ENCODE measurements at places on chromosomes 4 and X.
A peak's percentile ranks its signal among the peaks of the same experiment; 100 is the strongest.

GRCh38 chrX:136549226-136549625 is 17.2 kb downstream of the VGLL1 start:
- DNase-seq = no peak

DNA sequence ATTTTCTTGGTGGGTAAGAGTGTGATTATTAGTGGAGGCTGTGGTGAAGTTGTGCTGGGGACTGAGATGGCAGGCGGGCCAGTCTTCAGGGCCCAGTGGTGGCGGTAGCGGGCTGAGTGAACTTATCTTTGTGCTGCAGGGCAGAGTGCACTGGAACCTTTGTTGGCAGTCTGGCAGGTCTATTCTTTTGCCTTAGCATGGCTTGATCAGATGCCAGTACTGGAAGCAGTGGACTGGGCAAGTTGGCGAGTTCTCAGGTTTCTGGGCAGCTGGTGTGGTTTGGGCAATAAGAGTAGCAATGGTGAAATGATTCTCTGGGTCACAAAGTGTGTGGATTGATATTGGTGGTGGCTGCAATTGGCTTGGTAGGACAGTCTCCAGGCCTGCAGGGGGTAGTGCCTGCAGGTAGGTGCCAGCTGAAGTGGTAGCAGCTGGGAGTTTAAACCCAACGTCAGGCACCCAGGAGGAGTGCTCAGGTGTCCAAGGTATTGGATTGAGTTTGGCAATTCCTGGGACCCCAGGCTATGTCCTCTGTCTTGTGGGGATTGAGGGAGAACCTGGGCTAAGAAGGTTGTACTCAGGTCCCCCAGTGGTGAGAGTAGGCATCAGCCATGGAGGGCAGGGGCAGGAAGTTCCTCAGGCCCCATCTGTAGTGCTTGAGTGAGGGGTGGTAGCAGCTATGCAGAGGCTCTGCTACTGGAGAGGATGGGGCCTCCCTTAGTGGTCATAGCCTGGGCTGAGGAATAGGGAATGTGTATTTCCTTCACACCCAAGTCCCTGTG is 34.9 kb upstream of the SLC25A14 start:
- no peak for DNase-seq

- no peak for DNase-seq
These were observed 22.9 kb downstream of the SHROOM3 start for GRCh38 chr4:76457885-76458284.

GRCh38 chr4:56048383-56048701 is 99.6 kb downstream of the CEP135 start:
- no peak for DNase-seq

GRCh38 chr4:2535376-2536192 is 863 bp upstream of the FAM193A start:
- DNase-seq = peak; percentile 55

DNA sequence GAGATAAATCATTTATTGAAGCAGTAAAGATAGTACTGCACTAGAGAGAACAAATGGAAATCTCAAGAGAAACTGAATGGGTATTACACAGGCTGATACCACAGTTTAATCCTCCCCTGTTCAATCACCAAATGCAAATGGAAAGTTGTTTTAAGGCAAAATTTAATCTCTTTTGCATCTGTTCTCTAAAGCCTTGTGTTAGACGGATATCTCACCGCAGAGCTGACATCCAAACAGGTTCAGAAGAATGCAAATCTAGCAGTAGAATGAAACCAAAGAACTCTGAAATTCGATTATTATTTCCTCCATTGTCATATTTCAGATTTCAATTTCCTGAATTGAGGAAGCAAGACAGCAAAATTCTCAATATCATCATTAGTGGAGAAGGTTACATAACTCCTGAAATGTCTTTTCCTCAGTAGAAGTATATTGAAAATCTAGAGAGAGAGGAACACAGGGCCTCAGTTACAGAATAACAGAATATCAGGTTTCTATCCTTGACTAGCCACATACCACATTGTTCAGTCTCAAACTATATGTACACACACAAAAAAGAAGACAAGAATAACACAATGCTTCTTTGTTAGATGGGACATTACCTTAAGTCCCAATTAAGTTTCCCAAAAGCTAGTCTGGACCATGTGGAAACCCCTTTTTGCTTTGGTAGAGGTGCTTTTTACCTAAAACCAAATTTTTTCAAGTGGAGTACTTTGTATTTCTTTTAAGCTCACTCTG is 94.1 kb upstream of the BANK1 start:
- DNase-seq = no peak

DNA sequence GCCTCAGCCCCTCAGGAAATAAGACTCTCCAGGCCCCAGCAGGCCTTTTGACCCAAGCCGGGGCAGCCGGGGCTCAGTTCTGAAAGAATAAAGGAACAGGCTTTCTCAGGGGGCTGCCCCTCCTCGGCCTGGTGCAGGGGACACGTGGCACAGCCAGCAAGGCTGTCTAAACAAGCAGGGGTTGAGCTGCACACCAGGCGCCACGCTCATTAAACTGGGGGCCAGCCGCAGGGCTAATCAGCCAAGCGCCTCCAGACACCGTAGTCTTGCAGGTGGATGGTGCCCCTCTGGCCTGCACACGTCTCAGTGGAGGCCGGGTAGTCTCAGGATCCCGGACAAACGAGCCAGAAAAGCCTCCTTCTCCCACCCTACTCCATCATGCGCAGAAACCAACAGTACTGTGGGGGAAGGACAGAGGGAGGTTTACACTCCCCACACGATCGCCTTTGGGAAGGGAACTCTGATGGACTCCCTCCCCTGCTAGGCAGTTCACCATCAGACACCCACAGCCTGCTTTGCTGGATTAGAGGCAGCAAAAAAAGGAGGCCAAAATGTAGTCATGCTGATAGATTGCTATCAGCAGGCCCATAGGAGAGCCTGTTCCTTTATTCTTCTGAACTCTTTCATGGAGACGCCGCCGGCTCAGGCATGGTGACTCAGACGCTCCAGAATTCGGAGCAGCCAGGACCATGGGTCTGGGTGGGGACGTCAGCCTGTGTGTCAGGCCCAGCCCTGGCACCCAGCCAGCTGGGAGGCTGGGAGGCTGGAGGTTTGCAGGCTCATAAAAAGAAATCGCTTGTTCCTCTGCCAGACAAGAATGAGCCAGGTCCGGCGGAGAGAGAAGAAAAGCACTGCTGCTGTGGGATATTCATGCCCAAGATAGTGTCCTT is 342.4 kb downstream of the BCOR start:
- DNase-seq = no peak

DNA sequence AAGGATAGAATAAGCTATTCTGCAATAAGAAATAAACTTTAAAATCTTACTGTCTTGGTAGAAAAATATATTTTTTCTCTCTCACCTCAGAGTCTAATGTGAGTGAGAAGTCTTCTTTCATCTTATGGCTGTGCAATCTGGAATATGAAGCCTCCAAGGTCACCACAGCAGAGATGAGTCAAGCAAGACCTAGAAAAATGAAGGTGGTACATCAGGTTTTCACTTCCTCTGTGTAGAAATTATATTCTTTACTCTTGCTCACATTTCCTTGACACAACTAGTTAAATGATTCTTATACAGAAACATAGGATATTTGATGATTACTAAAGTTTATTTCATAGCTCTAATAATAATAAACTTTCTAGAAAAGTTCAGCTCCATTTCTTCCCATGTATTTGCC is 211.4 kb downstream of the CXXC4 start:
- no peak for DNase-seq

DNA sequence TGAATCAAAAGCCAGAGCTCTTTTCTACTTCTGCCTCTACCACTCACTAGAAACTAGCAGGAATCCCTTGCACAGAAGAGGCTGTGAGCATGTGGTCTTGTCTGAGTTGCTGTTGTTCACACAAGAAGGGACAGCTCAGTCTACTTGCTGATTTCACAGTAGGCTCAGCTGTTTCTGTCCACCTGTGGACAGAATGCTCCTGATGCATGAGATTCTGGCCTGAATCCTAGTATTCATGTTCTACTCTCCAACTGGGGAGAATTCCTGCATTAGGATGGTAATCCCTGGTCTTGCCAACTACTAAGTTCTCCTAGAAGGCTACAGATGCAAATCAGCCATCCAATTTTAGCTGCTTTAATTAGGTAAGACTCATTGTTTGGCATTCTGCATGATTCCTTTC is 112.8 kb downstream of the PPA2 start:
- no peak for DNase-seq

GRCh38 chrX:115413246-115413878 is 123.8 kb downstream of the LUZP4 start:
- no peak for DNase-seq

- DNase-seq = no peak
These were observed 47.0 kb downstream of the FTHL17 start for GRCh38 chrX:31024866-31025265.

GRCh38 chr4:169615467-169616106 is 3.2 kb upstream of the NEK1 start:
- DNase-seq = no peak

DNA sequence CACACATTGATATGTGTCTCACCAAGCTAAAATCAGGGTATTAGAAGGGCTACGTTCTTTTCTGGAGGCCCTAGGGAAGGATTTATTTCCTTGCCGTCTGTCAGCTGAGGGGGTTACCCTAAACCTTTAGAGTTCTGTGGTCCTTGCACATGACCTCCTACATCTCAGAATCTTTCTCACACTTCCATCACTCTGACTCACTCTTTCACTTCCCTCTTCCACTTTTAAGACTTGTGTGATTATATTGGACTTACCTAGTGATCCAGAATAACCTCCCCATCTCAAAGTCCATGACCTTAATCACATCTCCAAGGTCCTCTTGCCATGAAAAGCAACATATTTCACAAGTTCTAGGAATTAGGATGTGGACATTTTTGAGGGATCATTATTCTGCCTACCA is 53.6 kb upstream of the FUNDC1 start:
- no peak for DNase-seq

All from CD4-positive, alpha-beta T cell treated with Interleukin-12 subunit alpha and Interleukin-12 subunit beta, for 1 hour (primary cell).